Activated CD8-positive, alpha-beta memory T cell treated with anti-CD3 and anti-CD28 coated beads for 4 hours (primary cell): ENCODE measurements at places on chromosomes 1 and 21.

DNA sequence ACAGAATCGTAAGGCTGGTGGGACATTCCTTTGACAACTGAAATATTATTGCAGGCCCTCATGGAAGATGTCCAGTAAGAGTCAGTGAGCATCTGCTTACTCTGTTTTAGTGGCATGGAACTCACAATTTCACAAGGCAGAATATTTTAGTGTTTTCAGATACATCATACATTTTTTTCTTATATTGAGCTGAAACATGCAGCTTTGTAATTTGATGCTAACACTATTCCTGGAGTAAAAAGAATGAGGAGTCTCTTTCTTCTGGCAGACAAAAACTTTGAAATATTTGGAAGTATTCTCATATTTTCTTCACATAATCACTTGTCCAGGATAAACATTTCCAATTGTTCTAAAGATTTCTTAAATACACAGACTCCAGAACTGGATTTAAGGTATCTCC, 17.7 kb downstream of the CLDN17 start:
- DNase-seq, result no peak

DNA sequence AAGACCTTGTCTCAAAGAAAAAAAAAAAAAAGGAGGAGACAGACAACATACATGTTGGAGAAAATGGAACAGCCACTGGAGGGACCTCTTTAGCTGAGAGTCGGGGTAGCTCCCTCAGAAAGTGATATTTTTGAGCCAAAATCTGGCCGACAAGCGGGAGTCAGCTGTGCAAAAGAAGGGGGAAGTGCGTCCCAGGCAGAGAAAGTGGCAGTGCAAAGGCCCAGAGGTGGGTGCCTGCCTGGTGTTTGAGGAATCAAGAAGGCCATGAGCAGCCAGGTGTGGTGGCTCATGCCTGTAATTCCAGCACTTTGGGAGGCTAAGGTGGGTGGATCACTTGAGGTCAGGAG, 6.1 kb upstream of the CROCC start:
- no peak for DNase-seq

DNA sequence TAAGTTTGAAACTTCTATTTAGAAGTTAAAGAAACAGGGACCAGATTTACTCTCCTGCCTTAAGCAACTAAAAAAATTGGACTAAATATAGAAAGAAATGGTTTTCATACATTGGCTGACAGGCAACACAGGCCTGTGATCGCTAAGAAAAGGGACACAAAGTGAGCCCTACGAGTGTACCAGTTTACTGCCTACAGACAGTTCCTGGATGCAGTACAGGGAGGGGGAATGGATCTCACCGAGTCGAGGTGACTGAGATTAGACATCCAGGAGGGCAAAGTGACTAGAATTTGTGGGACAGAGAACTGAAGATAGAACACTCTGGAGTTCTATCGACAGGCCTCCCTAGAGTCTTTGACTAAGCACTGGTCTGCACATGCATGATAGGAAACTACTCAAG, 16.0 kb downstream of the PHC2 start:
- DNase-seq, result no peak

DNA sequence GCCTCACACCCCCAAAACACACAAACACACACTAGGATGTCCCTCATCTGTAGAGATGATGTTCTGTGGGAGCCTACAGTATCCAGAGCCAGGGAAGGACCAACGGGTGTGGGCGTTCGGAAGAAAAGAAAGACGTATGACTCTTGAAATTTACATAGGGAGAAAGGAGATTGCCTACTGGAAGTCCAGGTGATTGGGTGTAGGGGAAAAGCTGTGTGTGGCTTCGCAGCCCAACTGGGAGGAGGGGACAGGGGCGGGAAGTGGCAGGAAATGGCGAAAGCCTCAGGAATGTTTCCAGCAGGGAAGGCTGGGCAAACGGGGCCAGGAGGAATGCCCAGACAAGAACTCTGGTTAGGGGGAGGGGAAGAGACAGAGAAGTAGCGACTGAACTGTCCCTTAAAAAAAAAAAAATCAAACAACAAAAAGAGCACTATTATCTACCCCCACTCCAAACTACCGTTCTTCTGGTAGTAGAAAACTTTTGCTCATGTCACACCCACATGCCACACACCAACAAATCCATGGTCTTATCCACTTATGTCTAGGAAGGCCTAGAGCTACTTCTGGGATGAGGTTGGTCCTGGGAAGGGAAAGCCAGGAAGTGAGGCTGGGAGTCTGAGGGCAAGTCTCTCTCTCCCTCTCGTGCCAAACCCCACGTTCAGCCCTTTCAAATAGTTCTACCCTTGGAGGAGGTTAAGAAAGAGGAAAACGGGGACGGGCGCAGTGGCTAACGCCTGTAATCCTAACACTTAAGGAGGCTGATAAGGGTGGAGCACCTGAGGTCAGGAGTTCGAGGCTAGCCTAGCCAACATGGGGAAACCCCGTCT, 1.8 kb upstream of the CKS1B start:
- no peak for DNase-seq

DNA sequence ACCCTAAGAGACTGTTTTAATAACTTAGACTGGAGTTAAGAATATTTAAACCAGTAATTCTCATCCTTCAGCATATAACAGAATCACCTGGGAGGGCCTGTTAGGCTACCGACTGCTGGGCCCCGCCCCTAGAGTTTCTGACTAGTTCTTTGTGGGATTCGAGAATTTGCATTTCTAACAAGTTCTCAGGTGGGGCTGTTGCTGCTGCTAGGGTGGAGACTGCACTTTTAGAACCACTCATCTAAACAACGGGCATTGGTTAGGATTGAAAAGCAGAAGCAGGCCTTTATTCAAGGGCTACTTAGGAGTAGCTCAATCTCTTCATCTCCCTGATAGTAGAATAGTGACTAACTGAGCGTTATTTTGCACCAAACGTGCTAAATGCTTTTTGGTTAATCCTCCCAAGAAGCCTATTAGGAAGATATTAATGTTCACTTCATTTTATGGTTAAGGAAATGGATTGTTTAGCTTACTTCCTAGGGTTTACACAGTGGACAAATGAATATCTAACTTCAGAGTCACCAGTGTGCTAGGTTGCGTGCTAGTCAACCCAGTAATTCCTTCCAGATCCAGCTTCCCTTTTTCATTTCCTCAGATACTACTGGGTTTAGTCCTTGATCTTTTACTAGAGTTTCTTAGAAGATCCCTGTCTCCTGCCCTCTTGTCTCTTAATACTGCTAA, 31.1 kb upstream of the UAP1 start:
- no peak for DNase-seq

DNA sequence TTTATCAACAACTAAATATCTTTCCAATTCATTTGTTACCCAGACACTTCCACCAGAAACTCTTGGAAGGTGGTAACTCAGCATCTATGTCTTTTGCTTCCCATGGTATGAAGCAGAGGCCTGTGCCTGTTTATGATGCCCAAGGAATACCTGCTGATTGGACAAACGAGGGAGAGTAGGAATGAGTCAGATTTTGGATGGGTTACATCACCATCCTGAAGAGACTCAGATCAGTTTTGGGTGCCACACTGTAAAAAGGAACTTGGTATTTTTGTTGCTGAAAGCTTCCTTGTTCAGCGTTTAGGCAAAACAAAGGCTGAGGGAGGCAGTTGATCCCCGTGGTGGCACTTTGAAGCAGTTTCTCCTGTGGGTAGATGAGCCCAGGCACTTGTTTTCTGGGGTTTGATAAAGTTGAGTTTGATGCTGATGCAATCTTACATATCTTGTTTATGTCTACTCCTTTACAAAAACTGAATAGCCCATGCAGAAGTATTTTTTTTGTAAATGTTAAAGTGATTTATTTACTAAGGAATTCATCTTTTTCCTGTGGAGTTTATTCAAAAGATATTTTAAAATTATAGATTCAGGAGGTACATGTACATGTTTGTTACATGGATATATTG, 26.7 kb upstream of the CYP4X1 start:
- no peak for DNase-seq

- DNase-seq, result no peak
These were observed 143.6 kb downstream of the VAV3 start for GRCh38 chr1:107821340-107821739.

- DNase-seq, result no peak
These were observed 26.2 kb downstream of the NAV1 start for GRCh38 chr1:201565024-201565730.

DNA sequence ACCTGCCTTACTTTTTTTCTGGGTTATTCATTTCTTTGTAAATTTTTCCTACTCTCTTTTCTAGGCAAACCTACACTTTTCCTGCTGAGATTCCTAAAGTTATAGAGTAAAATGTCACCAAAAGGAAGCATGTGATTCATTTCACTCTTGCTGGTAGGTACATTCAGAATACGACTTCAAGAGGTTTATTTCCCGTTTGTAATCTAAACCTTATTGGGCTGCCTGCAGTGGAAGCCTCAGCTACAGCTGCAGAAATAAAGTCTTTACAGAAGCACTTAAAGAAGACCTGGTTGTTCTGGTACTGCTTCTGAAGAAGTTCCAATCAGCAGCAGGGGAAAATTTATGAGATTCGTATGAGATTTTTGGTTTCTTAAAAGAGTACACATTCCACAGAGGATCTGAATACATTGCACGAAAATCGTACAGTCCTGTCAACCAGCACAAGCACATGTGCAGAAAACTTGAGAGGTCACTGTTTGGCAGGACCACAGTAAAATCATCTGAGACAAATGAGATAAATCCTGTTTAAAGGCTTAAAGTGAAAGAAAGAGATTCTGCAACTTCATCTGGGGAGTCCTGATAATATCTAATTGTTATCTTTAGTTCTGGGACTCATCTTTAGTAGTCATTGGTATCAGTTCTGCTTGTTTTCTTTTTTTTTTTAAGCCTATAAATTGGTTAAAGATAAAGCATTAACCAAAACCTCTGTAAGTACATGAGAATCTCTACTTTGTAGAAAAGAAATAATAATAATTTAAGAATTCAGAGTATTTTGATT, 109.9 kb upstream of the ADGRL2 start:
- DNase-seq, result no peak

GRCh38 chr1:1304331-1305299, 3.1 kb downstream of the ACAP3 start:
- DNase-seq, result no peak

DNA sequence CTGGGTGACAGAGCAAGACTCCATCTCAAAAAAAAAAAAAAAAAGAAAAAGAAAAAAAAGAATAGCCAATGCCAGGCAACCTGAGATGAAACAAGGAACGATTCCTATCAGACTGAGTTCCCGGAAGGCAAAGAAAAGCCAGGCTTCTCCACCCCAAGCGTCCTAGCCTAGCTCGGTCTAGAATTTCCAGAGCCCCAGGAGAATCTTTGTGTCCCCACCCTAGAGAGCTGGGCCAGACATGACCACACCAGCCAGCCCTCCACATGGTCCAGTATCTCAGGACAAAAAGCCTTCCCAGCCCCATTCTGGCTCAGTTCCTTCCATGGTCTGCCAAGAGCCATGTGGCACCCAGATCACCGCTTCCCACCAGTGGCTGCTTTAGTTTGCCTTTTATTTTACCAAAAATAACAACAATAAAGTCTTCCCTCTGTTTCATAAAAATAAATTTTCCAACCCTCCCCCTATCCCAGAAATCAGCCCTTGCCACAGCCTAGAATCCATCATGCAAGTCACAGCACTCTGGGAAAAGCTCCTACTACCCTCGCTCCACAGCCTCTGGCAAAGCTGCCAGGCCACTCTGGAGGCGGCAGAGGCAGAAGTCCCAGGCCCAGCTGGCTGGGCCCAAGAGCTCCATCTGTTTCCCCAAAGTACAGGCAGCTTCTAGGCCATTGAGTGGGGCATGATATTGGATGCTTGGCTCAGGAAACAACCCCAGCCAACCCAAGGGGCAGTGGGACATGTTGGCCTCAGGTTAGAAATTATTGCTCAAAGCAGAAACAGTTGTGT, 3.5 kb upstream of the MKNK1 start:
- no peak for DNase-seq

DNA sequence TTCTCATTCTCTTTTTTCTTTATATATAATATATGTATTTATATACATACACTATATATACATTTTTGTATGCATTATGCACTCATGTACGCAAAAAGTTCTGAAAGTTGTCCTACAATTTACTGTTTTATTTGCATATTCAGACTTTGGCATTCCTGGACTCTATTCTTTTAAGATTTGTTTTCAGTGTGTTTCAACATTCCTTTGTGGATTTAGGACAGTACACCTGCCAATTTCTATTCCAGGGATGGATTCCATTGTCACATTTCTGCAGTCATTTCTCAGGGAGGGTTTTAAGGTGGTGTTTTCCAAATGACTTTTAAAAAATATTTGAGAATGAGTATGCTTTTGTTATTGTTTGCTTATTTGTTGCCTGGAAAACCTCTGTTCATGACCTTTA, 76.2 kb downstream of the TPR start:
- DNase-seq, result no peak

DNA sequence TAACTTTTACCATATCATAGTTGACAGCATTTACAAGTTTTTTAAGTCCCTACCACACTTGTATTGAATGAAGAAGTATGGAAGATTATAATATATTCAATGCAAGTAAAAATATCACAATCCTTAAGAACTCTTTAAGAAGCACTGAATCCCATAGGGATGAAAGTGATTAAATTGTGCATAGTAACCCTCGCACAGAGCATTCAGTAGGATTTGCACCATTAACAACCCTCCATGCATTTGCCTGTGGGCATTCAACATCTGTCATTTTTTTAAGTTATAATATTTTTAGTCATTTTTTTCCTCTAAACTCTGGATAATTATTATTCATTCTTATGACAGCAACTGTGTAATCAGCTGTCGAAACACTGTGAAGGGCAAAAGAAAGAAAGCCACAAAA, 10.1 kb downstream of the SELE start:
- DNase-seq, result no peak

- DNase-seq, result no peak
These were observed 54.2 kb downstream of the NDUFS5 start for GRCh38 chr1:39080269-39080826.

- no peak for DNase-seq
These were observed 52.9 kb downstream of the LRRC8D start for GRCh38 chr1:89873770-89874169.

DNA sequence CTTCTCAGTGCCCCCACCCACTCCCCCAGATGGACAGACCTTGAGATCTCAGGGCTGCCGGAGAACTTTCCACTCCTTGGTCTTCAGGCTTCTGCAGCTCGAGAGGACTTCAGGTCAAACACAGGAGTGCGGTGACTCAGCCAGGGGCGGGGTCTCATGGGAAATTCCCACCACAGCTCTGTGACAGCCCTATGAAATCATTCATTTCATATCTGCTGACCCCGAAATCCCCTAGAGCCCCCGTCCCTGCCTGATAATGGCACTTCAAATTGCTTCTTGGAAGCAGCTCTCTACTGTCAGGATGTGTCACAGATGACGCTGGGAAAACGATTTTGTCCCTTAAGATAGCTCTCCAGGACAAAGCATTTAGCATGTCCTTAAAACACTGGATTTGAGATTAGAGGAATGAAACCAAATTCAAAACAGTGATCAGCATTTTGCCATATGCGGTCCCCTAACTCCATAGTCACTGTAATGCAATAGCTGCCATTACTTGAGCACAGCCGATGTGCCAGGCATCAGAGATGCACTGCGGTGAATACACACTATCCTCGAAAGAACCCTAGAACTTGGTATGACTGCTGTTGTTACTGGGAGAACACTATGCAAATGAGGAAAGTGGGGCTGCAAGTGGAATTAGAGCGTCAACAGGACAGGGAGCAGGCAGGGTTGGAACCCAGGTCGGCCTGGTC, at the start of gene TNFRSF9:
TNFRSF9 (minus strand) TSS at position 95 of the 692 bp plus-strand sequence. CDS start 845 bp downstream, outside the sequence.
- DNase-seq, result peak; percentile 75
